ENCODE measurements at places on chromosomes 13 and 19.

DNA sequence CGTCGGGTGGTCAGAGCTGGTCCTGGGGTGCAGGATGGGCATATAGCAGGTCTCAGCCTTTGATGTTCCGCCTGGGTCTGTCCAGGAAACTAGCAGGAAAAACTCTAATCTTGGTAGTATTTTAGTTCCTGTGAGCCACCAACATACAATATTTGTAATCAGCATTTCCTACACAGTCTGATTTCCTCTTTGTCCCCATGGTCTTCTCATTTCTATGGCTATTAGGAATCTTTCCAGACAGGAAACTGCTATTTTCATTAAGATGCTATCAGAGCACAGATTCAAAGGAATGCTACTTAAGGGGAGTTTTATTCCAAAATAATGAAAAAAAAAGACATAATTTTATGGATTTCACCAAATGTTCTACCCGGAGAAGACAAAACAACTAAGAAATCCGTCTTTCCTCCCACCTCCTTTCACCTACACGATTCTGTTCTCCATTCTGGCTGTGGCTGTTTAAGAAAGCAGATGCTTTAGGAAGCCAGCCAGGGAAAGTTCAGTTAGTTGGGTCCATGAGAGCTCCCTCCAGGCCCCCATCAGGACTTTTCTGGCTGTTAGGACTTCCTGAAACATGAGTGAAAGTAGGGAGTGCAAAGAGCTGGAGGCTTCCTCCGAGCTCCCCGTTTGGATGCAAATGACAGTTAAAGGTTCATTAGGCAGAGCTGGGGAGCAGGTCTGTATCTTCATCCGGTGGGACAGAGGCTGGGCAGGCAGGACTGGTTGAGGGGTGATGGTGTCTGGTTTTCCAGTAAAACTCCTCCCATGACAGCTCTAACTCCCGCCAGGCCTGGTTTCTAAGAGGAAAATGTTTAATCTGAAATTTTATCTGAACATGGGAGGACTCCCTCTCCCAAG lies 36.3 kb downstream of the SHISA2 start:
- no peak for DNase-seq

DNA sequence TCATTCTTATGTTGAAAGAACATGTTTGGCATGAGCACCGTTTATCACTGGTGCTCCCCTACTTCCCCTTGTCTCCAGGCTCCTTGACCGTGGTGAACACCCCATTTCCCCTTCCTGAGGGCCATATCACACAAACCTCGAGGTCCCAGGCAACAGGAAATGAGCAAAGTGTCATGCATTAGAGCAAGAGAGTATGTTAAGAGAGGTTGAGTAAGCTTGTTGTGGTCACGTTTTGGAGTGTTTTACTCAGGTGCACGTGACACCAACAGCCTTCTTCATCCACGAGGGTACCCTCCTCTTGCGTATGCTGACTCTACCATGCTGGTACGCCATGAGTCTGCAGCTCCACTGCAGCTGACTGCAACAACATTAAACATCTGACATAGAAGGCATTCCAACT lies 482.2 kb upstream of the NBEA start:
- peak; percentile 2 for DNase-seq

- peak; percentile 9 for DNase-seq
Measured at GRCh38 chr13:39672378-39673132, 17.1 kb downstream of the COG6 start.

GRCh38 chr13:59012731-59013130 lies 1151.0 kb downstream of the DIAPH3 start:
- DNase-seq = no peak

DNA sequence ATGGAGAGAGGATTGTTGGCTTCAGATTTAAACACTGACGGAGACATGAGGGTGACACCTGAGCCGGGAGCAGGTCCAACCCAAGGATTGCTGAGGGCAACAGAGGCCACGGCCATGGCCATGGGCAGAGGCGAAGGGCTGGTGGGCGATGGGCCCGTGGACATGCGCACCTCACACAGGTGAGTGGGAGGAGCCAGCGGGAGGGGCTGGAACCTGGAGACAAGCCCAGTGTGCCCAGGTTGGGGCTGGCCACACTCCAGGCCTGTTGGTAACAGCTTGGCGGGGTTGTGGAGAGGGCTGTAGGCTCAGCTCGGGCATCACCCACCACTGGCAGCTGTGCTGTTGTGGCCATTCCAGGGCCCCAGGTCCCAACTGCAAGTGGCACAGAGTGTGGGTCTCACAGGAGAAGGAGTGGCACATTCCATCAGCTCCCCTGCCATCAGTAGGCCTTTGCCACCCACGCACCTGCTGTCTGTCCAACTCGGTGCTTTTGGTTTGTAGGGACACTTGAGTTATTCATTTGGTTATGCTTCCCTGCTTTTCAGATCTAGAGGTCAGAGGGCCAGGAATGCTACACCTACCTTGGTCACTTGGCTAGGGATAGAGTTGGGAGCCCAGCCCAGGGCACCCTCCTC lies 49.8 kb downstream of the TSSK6 start:
- DNase-seq = no peak

DNA sequence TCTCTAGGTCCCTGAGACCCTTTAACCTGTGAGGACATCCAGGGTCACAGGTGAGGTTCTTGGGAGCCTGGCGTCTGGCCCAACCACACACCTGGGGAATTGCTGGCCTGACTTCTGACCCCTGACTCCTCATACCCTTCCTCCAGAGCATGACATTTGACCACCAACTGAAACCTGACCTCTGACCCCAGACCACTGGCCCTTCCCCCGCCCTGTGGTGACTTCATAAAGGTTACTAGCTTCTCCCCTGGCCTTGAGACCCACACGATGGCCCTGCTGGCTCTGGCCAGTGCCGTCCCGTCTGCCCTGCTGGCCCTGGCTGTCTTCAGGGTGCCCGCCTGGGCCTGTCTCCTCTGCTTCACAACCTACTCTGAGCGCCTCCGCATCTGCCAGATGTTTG lies at the start of gene SPACA6:
Gene SPACA6 (plus strand): TSS at position 71 of the 400 bp plus-strand sequence. CDS start 197 bp downstream, at position 268.
- no peak for DNase-seq

DNA sequence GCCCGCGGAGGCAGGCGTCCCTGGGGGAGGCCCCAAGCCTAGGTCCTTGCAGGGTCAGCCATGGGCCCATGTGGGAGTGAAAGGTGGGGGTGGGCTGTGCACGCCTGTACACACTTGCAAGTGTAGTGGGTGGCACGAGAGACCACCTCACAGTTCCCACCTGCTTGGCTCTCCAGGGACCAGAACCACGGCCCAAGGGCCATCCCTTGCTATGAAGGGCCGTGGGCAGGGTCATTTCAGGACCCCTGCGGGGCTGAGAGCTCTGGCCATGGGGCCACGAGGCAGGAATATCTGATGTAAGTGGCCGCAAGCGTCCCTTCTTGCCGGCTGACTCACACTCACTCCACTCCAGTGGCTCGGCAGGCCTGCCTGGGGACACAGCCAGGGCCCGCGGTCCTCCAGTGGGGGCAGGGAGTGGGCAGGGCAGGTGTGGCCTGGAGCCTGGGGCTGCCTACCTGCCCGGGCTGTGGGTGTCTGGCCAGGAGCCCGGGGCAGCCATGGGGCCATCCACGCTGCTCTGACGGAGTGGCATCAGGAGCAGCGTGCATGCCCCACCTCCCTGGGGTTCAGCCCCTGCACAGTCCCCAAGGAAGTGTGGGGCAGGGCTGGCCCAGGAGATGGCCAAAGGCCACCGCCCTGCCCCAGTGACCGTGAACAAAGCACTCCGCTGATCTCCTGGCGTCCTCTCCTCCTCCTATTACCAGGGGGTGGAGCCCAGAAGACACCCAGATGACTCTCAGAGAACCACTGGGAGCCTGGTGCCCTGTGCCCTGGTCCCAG lies 8.6 kb upstream of the MKNK2 start:
- DNase-seq = peak; percentile 70

- DNase-seq = no peak
Measured at GRCh38 chr19:55066107-55066709, 3.3 kb upstream of the RDH13 start.

GRCh38 chr19:7469669-7470285 lies 19.1 kb downstream of the PEX11G start:
- no peak for DNase-seq

- no peak for DNase-seq
Measured at GRCh38 chr19:30162718-30163117, 209.5 kb upstream of the ZNF536 start.

DNA sequence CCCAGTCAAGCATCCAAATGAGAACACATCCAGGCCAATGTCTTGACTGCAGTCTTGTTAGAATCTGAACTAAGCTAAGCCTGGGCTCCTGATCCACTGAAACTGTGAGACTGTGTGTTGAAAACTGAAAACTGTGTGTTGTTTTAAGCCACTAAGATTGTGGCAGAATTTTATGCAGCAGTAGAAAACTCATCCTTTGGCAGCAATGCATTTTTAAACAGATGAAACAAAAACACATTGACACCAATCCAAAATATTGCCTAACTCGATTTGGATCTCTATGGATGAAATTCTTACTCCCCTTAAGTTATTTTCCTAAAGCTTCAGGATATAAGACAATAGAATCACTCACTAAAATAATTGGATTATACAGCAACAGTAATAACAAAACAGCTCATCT lies 202.3 kb upstream of the KLF12 start:
- DNase-seq = no peak

DNA sequence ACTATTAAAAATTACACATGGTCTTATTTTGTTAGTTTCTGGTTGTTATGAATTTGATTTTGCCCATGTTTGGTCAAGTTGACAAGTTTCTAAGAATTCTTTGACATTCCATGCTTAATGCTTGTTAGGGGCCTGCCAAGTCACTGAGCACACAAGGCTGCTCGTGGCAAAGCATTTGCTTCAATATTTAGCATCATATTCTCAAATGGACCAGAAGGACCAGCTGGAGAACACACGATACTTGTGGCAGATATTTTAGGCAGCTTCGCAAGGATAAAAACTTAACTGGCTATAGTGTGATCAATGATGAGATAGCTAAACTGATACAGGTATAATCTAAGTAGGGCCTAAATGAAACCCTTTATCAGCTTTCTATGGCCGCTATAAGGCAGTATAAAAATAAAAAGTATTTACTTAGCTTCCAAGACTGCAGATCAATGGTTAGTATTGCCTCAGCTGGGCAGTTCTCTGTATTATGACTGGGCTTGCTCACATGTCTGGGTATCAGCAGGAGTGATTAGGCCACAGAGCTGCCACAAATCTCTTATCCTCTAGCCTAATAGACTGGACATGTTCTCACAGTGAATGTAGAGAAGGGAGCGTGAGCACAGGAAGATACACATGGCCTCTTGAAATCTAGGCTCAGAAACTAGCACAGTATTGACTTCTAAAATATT lies 155.9 kb upstream of the SPRY2 start:
- no peak for DNase-seq

- DNase-seq = no peak
Measured at GRCh38 chr13:33112766-33113165, 96.5 kb downstream of the KL start.

- DNase-seq = no peak
Measured at GRCh38 chr13:39976481-39976880, 321.0 kb downstream of the COG6 start.

DNA sequence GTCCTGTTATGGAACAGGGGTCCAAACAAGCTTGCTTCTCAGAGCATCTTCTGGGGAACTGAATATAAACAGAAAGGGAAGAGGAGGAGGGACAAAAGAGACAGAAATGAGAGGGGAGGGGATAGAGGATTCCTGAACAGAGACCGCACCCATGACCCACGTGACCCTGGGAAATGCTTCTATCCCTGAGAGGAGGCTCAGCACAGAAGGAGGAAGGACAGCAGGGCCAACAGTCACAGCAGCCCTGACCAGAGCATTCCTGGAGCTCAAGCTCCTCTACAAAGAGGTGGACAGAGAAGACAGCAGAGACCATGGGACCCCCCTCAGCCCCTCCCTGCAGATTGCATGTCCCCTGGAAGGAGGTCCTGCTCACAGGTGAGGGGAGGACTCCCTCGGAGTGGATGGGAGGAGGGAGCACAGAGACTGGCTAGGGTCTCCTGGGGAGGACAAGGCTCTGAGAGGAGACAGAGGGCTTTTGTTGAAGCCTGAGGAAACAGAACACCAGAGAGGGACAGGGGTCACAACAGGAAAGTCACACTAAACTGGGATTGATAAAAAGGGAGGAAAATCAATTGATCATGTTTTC lies at the start of gene CEACAM6:
Gene CEACAM6 (plus strand): TSS at position 203 of the 586 bp plus-strand sequence. CDS start 109 bp downstream, at position 312.
- DNase-seq = no peak

DNA sequence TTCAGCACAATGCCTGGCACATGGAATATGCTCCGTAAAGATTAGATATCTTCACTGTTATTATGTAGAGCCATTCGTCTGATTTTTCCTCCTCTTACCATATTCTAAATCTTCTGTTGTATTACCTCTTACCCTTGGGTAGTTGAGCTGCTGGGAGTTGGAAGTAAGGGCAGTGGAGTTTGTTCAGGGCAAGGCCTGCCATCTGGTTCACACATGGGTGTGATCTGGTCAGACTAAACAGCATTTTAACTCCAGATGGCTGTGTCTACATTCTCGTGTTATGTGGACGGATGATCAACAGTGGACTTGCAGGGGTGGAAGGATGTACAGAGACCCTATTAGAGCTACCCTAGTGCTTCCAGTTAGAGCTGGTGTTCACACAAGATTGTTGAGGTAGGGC lies 164.9 kb downstream of the ZIC5 start:
- no peak for DNase-seq

GRCh38 chr13:67281466-67281865 lies 51.3 kb upstream of the PCDH9 start:
- DNase-seq = no peak

- no peak for DNase-seq
Measured at GRCh38 chr19:40576151-40576584, 505 bp upstream of the SHKBP1 start.

DNA sequence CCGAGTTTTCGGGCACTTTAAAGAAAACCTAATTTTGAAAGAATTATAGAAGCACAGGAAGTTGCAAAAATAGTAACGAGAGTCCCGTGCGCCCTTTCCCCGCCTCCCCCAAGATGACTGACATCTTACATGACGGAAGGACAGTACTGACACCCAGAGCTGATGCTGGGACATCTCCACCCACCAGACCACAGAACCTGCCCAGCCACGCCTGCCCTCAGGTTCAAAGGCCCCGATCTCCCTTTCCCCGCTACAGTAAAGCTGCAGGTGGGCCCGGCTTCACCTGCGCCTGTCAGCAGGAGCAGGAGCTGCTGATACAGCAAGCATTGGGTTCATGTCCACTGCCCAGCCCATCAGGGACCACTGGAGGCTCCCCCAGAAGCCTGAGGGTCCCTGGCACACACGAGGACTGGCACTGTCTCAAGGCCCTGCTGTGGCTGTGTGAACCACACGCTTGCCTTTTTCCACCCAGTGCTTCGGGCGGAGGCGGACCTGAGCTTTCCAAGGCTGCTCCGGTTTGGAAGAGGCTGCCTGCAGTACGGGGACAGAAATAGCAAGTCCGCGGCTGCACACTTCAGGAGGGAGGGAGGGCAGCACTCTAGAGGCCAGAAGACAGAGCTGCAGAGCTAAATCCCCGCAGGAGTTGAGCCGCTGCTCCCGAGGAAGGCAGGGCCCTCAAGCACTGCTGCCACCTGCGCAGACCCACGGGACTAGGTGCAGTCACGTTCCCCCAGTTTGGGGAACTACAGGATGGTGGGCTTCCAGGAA lies 8.7 kb downstream of the MAP2K2 start:
- no peak for DNase-seq

DNA sequence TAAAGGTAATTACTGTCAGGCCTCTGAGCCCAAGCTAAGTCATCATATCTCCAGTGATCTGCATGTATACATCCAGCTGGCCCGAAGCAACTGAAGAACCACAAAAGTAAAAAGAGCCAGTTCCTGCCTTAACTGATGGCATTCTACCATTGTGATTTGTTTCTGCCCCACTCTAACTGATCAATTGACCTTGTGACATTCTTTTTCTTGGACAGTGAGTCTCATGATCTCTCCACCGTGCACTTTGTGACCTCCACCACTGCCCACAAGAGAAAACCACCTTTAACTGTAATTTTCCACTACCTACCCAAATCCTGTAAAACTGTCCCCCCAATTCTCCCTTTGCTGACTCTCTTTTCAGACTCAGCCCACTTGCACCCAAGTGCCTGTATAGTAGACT lies 17.2 kb upstream of the CXCL17 start:
- DNase-seq = no peak
